ENCODE measurements at places on chromosomes 13 and 19. TPM values are rescaled to one million over a fixed set of nuclear protein-coding genes. Genes with fewer than 3 reads are reported as not detected.

DNA sequence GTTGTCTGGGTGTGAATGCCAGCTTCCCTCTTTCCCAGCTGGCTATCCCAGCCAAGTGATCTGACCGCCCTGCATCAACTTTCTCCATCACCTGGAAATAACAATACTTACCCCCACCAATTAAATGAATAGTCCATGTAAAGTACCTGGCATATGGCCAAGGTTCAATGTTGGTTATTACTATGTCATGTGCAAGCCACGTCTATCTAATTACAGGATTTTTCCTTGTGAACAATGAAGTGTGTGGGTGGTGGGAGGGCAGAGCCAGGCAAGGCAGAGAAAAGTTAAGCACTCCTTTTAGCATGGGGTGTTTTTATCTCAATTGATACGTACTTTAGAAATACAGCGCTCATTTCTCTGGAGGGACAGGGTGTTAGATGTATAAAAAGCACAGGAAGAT lies 121.1 kb downstream of the NHLRC3 start:
- no peak for DNase-seq

GRCh38 chr13:114152285-114152645 lies 19.8 kb upstream of the RASA3 start:
- no peak for DNase-seq

DNA sequence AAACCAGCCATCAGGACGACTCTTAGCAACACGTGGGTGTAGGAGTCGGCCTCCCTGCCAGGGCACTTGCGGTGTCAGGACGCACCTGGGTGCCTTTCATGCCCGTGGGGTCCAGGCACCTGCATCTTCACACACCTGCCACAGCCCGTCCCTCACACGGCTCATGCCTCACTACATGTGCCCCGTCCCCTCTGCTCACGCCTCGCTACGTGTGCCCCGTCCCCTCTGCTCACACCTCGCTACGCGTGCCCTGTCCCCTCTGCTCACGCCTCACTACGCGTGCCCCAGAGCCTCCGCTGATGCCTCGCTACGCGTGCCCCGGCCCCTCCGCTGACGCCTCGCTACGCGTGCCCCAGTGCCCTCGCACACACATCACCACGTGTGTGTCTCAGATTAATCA lies 58.0 kb upstream of the F7 start:
- DNase-seq = no peak

Gene CLASRP
- total RNA-seq = 189 TPM

DNA sequence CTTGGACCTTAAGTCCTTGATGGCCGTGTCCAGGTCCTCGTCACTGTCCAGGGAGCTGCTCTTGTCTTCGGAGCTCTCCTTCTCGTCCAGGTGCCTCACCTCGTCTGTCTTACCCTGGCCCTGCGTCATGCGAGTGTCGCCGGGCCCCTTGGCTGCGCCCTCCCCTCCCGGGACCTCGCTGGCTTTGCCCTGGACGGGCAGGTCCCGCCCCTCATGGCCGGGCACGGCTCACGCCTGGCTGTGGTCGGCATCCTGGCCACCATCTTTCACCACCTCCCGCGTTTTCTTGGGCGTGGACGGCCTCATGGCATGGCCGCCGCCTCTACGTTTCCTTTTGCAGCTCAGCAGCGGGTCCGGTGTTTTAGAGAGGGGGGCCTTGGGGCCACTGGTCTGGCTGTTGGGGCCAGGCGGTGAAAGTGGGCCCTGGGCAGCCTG lies 14.8 kb downstream of the RB1 start:
- DNase-seq = no peak

DNA sequence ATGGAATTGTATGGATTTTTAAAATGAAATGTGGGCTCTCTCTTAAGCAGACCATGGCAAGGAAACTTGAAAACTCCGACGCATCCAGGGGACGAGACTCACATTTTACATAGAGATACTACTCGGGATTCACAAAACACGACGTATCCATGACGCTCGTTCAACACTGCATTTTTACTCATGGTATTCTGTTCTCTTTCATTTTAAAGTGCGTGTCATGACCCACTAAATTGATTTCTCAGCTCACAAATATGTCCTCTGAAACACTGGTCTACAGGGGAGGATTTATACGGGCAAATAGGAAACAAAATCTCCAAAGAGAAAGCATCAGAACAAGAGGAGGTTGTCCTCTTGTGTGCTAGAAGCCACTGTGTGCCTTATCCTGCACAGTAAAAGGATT lies 523.5 kb downstream of the MYO16 start:
- no peak for DNase-seq

Data from CD4-positive, CD25-positive, alpha-beta regulatory T cell (primary cell).